Stimulated activated CD8-positive, alpha-beta memory T cell treated with anti-CD3 and anti-CD28 coated beads, Interleukin-4, amount 100 ng/mL, for 1 hour (primary cell): ENCODE measurements at places on chromosomes 3 and 15.

GRCh38 chr3:74089814-74090213 is 465.1 kb upstream of the PDZRN3 start:
- DNase-seq: no peak

DNA sequence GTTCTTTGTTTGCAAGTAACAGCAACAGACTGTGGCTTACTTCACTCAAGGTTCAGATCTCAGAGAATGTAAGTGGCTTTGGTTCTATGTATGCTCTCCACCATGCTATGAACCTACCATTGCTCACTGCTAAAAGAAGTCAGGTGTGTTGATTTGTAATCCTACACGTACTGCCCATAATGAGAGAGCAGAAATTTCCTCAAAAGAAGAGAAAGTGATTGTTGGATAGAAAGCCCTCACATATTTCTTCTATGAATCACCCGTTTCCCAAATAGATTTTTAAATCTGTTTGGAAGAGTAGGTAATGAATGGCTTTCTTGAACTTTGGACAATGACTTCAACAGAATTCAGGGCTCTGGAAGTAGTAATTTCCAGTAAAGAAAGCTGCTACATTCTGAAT is 565.4 kb downstream of the ROBO2 start:
- no peak for DNase-seq

GRCh38 chr3:151467069-151467468 is 6.2 kb upstream of the IGSF10 start:
- DNase-seq: no peak

- no peak for DNase-seq
Measured at GRCh38 chr3:122168044-122168443, 15.4 kb upstream of the CASR start.

DNA sequence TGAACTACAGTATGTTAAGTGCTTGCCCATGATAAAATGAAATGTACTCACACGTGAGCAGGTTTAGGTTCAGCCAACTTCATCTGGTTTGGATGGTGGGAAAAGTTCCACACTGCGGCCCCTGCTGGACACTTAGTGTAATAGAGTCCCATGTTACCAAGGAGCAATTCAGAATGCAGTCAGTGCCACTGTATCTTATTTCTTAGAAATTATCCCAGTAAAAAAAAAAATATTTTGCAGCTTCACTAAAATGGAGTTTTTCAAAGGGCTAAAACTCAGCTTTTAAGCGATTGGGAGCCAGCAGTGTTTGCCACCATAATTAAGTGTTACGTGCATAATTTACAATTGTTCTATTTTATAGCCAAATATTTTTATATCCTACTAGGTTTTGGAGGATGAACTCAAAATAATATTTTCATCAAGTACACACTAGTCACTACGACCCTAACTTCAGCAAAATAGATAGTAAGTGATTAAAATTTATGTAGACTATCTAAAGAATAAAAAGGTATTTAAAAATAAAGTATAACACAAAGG is 371.7 kb upstream of the GBE1 start:
- peak; percentile 16 for DNase-seq

DNA sequence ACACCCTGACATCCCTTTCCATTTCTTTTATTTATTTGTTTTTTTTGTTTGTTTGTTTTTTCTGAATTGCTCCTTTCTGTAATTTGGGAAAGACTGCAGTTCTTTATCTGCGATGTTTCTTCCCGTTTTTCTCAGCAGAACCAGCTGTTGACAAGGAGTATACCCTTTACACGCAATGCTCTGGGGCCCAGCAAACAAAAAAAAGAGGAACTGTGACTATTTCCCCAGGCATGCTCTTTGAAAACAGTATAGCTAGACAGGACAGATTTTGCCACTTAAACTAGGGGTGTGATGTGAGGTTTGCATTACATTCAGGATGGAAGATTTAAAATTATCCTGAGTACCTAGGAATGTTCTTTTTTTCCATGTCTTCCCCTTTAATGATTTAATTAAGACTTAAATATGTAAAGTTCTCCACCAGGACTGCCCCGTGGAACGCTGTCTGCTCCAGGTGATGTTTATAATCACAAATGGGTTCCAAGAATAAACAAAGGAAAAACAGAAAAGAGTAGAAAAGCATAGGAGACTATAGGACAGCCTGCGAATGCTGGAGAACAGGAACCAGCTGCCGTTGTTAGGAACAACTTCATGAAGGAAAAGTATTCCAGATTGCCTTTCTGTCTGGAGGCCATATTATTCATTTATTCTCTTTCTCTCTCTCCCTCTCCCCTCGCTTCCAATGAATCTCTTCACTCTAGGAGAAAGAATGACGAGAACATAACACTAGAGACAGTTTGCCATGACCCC is 43.3 kb downstream of the TGFBR2 start:
- no peak for DNase-seq

DNA sequence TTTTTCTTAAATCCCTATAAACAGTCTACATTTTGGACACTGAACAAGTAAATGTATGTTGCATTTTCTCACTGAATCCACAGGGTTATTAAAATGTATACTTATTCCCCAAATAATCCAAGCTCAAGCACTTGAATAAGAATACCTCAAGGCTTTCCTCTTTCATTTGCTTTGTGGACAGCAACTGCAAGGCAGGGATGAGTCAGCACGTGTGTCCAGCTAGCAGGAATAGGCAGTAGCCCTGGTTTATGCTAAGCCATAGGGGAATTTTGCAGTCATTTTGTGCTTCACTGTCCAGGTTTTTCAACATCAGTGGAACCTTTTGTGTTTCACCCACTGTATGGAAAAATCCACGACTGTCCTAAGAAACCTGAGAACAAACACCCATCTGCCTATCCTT is 96.7 kb upstream of the KCNMB2 start:
- no peak for DNase-seq

GRCh38 chr3:160960568-160960967 is 144.6 kb downstream of the B3GALNT1 start:
- DNase-seq: no peak

DNA sequence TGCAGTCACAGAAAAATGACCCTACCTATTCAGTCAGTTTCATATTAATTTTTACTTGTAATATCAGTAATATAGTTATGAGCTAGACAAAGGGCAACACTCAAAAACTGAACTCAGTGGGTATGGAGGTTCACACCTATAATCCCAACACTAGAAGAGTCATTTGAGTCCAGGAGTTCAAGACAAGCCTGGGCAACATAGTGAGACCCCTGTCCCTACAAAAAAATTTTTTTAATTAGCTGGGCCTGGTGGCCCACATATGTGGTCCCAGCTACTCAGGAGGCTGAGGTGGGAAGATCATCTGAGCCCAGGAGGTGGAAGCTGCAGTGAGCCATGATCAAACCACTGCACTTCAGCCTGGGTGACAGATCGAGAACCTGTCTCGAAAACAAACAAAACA is 3.1 kb downstream of the TMF1 start:
- no peak for DNase-seq

DNA sequence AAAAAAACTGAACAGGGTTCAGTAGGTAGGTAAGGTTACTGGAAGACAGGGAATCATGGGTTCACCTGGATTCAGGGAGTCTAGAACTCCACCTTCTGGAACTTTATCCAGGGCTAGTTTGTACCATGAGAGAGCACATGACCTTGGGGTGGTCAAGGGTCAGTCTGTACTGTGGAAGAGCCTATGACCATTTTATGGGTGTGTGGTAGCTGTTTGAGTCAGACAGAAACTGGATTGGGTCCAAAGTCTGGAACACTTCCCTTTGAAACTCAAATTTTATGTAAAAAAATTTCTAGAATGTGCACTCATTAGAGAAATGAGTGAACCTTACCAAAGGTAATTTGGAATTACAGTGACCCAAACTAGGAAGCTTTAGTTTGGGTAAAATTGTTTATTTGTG is 486.0 kb upstream of the AGTR1 start:
- DNase-seq: no peak

DNA sequence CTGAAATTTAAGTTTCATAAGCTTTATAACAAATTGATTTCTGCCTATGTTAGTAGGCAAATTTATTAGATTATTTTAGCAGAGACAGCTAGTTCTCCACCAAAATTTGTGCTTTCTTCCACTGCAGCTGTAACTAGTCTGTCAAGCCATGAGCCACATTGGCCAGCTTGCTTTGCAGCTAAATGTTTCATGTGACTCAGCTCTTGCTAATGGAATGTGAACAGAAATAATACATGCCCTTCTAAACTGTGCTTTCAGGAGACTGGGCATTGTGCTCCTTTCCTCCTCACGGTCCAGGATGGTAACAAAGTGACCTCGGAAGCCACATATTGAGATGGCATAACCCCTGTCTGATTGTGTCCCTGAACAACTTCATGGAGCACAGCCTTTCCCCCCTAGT is 51.3 kb upstream of the KPNA4 start:
- no peak for DNase-seq

GRCh38 chr15:101652786-101653430 is 727 bp upstream of the TM2D3 start:
- DNase-seq: no peak

DNA sequence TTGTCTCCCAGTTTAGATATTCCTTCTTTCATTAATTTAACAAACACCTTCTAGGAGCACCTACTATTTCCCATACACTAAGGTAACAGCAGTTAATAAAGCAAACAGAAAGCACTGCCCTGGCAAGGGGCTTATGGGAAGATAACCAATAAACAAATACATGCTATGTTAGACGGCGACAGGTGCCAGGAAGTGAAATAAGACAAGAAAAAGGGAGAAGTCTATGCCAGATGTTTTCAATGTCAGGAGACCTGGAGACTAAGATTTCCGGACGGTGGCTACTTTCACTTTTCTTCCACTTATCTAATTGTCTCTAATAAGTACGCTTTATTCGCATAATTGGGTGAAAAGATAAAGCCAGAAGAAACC is 32.5 kb upstream of the ZNF445 start:
- DNase-seq: no peak
